ENCODE measurements at places on chromosomes 16 and 17. TPM values are rescaled to one million over a fixed set of nuclear protein-coding genes. Genes with fewer than 3 reads are reported as not detected.

DNA sequence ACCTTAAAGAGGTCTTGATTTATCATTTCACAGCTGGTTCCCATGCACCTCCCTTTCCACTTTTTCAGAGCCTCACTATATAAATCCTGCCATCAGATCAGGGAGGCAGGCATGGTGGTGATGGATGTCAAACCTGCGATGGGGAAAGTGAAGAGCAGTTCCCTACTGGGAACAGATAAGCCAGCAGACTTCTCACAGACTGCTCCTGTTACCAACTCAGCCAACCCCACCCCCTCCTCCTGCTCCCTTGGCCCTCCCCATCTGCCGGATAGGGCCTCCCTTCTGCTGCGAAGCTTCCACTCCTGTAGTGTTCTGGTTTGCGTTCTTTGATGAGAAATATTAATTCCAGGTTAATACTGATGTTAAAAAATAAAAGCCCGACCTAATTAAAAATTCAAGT, 232.1 kb downstream of the STX8 start:
- no peak overlapping the region for H3K4me3 ChIP-seq
- H3K27ac ChIP-seq: no peak overlapping the region
- H3K36me3 ChIP-seq: no peaks in the 10 kb centered on the region
- no peaks in the 10 kb centered on the region for H3K27me3 ChIP-seq
- no peak for DNase-seq
- no peaks in the 10 kb centered on the region for H3K4me1 ChIP-seq

GRCh38 chr16:52193441-52193840, 353.5 kb downstream of the TOX3 start:
- H3K27me3 ChIP-seq: no peaks in the 10 kb centered on the region
- no peaks in the 10 kb centered on the region for H3K4me1 ChIP-seq
- DNase-seq: no peak
- no peaks in the 10 kb centered on the region for H3K36me3 ChIP-seq
- H3K4me3 ChIP-seq: no peak overlapping the region

DNA sequence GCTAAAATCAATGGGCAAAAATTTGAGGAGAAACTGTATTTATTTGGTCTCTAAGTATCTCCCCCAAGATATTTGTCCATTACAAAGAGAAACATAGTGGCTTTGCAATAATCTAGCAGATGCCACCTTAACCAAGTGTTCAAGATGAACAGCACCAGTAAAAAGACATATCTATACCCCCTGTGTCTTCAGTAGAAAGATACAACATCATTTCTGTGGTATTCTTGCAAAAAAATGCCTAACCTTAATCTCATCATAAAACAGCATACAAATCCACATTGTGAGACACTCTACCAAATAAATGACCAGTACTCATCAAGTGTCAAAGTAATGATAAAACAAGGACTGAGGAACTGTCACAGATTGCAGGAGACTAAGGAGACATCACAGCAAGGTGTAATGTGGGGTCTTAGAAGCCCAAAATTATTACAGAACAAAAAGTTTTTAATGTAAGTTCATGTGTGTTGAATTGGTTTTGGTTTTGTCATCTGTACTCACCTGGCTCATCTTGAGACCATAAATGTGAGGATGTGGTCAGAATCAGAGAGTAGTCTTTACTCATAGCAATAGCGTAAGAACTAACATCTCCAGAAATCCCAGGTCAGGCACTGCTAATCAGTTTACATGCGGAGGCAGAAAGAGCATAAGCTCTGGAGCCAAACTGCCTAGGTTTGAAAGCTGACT, 77.2 kb downstream of the AATF start:
- no peaks in the 10 kb centered on the region for H3K36me3 ChIP-seq
- no peak overlapping the region for H3K4me3 ChIP-seq
- no peaks in the 10 kb centered on the region for H3K27me3 ChIP-seq
- no peak for DNase-seq
- H3K4me1 ChIP-seq: no peaks in the 10 kb centered on the region

CIBAR2 gene
- total RNA-seq: not detected

KRT25 gene
- not detected for total RNA-seq

CD19 gene
- total RNA-seq: 0.21 TPM

FNDC8 gene
- not detected for total RNA-seq

NEK8 gene
- 16.8 TPM for total RNA-seq

TBX4 gene
- not detected for total RNA-seq

KRTAP2-3 gene
- not detected for total RNA-seq

AOC2 gene
- total RNA-seq: 4.0 TPM

All from H1 (cell line).